ENCODE measurements at places on chromosomes 2 and 18.

GRCh38 chr2:27033253-27033852 lies 588 bp downstream of the TMEM214 start:
- no peak for DNase-seq

GRCh38 chr18:8478166-8478967 lies 130.9 kb upstream of the RAB12 start:
- DNase-seq = peak; percentile 44

- no peak for DNase-seq
These were observed 51.4 kb downstream of the TTC39C start for GRCh38 chr18:24065906-24066305.

DNA sequence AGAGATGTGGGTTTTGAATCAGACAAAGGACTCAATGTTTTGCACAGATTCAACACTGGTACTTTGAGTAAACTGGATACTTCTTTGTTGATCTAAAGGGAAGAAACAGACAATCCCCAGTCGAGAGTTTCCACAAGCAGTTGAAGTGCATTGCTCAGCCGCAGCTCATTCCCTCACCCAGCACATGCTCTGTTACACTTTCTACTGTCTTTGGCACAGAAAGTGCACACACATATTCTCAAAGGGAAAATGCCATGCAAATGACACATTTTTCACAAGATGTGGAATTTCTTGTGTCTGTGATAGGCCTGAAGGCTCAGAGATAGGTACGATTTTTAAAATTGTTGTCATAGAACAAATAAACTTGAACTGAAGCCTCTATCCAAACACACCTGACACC lies 258.9 kb upstream of the TRIB2 start:
- no peak for DNase-seq

DNA sequence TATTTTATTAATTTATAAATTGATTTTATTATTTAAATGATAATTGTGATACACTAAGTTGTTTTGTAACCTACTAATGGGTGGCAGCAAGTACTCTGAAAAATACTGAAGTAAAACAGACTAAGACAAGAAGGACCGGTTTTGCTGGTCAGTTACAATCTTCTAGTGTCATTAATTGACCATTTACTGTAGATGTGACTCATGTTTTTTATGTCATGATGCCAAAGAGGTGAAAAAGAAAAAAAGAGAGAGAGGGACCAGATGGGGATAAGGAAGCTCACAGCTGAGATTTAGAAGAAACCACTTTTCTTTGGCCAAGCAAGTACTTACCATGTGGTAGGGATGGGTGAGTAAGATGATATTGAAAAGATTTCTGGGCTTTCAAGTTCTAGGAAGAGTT lies 955.8 kb upstream of the LRRTM1 start:
- DNase-seq = no peak

GRCh38 chr18:32048507-32049091 lies 30.0 kb downstream of the RNF125 start:
- DNase-seq = no peak

GRCh38 chr2:235926229-235926628 lies 242.0 kb downstream of the GBX2 start:
- no peak for DNase-seq

DNA sequence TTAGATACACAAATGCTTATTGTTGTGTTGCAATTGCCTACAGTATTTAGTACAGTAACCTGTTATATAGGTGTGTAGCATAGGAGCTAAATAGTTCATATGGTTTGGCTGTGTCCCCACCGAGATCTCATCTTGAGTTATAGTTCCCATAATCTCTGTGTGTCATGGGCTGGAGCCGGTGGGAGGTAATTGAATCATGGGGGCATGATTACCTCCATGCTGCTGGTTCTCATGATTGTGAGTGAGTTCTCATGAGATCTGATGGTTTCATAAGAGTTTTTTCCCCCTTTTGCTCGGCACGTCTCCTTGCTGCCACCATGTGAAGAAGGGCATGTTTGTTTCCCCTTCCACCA lies 190.5 kb upstream of the SESTD1 start:
- no peak for DNase-seq

DNA sequence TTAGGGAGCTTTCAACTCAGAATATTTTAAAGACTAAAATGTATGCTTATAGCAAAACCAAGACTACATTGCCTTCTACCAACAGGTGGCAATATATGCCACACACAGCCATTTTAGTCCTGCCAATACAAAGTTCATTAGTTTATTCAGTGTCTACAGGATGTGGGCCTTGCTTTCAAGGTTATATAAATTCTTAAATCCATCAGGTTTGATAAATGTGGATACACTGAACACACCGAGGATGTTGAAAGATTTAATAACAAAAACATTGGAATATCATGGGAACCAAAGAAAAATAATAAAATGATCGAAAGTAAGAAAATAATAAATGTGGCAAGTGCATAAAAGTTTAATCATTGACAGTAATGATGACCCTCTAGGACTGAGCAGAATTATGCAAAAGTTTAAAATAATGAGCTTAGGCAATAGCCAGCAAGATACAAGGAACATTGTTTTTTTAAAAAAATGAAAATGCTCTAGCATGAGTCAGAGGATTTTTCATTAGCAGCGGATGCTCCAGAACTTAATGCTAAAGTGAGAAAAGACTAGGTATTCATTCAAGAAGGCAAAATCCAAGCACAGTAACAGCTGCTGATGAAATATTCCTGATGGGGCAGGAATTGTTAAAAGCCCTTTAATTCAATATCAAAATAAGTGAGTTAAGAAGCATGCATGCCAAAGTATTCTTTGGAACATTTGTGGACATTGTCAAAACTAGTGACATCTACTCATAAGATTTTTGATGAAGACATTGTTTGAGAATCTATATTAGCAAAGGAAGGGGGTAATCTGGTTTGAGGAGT lies 14.2 kb downstream of the SCN9A start:
- DNase-seq = peak; percentile 52

DNA sequence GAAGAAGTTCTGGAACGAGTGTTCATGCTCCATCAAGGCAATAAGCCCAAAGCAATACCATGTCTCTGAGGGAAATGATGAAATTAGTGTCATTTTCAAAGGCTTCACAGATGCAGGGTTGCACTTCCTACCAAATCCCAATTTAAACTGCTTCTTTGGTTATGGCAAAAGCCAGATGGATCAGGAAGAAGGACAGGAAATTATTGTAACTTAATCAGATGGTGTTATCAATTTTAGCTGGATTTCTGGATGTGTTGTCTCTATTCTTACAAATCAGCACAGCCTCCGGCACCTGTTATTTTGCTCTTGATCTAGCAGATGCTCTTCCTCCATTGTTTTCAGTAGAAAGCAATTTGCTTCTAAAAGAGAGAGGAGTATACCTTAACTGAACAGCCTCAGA lies 693.4 kb downstream of the SOCS6 start:
- DNase-seq = no peak

DNA sequence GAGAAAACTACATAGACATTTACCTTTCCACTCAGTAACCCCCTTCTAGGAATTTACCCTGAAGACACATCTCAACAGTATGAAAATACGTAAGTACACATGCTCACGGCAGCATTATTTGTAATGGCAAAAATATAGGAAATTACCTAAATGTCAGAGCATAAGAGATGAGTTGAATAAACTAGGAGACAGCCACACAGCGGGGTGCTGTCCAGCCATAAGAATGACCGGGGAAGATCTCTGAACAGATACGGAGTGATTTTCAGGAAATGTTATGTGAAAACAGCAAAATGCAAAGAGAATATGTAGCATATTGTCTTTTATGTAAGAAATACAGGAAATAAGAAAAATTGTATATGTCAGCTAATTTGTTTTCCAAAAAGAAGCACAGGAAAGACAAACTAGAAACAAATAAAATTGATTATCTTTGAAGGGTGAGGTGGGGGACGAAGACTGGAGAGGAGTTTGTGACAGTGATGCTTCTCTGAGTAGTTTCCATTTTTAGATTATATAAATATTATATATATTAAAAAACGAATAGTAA lies 195.4 kb downstream of the HAUS1 start:
- DNase-seq = no peak

DNA sequence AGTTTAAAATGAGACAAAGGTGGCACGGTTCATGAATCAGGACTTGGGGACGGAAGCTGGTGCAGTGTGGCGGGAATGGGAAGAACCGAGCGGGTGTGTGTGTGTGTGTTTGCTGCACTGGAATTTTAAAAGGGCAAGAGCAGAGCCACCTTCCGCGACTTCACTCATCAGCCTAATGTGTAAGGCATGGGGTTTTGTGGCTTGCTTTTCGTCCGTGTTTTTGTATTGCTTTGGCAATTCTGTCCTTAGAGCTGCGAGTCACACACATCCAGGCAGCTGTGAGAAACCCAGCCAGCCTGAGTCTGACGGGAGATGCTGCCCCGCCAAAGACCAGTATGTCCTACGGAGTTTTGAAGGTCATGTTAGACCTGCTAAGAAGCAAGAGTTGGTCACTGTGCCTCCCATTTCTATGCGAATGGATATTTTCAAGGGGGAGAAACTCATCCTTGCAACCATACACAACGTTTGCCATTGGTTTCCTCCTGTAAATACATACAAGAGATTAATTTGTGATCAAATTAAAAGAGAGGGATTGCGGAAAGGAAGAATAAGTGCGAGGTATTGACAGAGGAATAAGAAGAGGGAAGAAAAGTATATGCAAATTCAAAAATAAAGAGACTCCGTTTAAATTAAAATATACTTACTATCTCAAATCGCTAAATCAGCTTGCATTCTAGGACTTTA lies 665 bp upstream of the CACNB4 start:
- peak; percentile 56 for DNase-seq

- DNase-seq = no peak
These were observed 652 bp downstream of the SH3YL1 start for GRCh38 chr2:263022-263738.

- DNase-seq = no peak
These were observed 44.4 kb upstream of the BZW1 start for GRCh38 chr2:200767111-200767885.

Measured in SW480 (cell line).